Thymus (tissue), 14 donors: ENCODE measurements at places on chromosomes 6 and 20.

DNA sequence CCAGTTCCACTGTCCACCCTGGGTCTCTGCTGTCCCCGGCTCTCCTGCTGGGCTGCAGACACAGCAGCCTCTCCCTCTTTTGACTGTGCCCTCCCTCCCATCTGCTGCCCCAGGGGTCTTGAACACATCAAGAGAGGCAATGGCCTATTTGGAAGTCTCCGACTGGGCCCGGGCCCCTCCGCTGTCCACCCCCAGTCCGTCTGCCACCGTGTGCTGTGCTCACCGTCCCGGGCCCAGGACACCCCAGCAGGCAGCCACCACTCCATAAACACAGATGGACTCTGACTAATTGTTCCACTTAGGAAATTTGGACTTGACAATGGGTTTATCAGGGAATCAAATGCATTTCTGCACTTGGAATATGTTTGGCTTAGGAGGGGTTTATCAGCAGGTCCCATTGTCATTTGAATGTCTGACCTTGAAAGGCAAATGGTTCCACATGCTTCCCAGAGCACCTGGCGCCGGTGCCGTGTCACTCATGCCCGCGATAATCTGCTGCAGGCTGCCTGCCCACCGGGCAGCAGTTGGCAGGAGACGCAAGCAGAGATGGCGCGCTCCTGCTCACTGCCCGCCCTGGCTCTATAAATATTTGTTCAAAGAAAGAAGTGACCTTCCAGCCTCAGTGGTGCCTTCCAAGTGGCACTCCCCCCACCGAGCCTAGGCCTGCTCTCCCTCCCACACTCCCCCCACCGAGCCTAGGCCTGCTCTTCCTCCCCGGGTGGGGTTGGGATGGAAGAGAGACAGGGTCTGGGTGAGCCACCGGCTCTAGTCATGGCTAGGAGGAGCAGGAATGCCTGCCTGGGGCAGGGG, 18.8 kb upstream of the FRMD1 start:
- DNase-seq: no peak

- DNase-seq: no peak
These were observed 42.9 kb downstream of the ZFAND3 start for GRCh38 chr6:37862430-37862829.

GRCh38 chr6:52597738-52598122, 20.9 kb upstream of the TRAM2 start:
- DNase-seq: no peak

DNA sequence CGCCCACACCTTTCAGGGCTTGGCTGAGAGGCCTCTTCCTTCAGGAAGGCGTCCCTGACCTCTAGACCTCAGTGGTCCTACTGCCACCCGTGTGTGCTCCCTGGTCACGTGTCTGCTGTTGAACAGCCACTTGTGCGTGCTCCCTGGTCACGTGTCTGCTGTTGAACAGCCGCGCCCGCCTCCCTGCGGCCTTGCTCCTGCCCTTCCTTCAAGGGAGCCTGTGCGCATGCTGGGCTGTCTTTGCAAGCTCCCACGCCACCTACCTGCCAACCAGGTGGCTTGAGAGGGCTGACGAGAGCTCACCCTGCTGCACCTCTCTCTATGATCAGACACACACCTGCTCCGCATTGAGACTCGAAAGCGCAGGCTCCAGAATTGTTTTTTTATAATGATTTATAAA, 179.3 kb downstream of the BMP7 start:
- no peak for DNase-seq

DNA sequence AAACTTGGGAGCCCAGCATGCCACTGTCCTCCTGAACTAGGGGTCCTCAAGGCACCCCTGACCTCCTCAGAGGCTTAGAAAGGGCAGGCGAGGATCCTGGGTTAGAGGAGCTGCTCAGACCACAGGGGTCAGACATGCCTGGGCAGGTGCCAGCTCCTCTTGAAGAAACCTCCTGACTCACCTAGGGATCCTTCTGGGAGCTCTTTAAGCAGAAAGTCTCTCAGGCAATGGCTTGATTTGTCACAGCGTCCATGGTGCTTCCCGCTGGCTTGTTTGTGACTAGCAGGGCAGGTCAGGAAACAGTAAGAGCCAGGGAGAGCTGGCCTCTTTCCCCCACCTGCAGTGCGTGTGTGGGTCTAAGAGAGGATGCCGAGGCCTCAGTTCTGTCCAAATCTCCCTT, 174.5 kb upstream of the SNX9 start:
- no peak for DNase-seq

GRCh38 chr6:109702791-109703190, 11.7 kb downstream of the FIG4 start:
- no peak for DNase-seq

- no peak for DNase-seq
These were observed 69.1 kb downstream of the CD164 start for GRCh38 chr6:109313139-109313538.

- no peak for DNase-seq
These were observed 334.1 kb upstream of the CITED2 start for GRCh38 chr6:139708337-139709199.

- no peak for DNase-seq
These were observed 252.8 kb upstream of the CHD6 start for GRCh38 chr20:41870869-41871462.

- no peak for DNase-seq
These were observed 36.6 kb upstream of the FOXP4 start for GRCh38 chr6:41509580-41509979.

DNA sequence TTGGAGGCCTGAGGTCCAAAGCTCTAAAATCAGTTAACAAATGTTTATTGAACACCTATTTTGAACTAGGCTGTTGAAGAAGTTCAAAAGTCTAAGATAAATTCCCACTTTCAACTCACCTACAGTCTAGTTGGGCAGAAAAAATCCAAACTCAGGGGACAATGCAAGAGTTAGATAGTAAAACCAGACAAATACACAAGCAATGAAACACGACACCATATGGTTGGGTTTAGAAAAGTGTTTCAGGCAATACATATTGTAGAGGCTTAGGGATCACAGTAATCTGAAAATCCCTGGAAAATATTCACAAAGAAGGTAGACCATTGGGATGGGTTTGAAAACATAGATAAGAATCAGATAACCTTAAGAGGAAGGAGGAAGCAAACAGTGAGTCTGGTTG, 1.3 kb upstream of the CARMIL1 start:
- no peak for DNase-seq

GRCh38 chr6:71387179-71387578, 98.6 kb downstream of the OGFRL1 start:
- no peak for DNase-seq

GRCh38 chr6:123570813-123571684, 65.7 kb downstream of the TRDN start:
- no peak for DNase-seq

DNA sequence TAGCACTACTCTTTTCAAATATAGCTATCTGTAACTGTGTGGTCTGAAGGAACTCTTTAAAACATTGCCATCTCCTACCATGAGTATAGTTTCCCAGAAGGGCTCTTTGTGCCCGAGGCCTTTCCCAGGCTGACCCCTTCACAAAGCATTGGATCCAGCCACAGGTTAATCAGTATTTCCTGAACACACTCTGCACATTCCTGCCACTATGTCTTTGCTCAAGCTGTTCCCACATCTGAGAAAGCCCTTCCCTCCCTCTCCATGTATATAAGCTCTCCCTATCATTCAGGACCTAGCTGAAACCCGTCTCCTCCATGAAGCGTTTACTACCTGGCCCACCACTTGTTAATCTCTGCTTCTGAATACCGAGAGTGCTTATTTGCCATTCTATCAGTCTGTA, 47.8 kb upstream of the PKHD1 start:
- DNase-seq: no peak

GRCh38 chr20:7742479-7742878, 197.8 kb downstream of the HAO1 start:
- no peak for DNase-seq

DNA sequence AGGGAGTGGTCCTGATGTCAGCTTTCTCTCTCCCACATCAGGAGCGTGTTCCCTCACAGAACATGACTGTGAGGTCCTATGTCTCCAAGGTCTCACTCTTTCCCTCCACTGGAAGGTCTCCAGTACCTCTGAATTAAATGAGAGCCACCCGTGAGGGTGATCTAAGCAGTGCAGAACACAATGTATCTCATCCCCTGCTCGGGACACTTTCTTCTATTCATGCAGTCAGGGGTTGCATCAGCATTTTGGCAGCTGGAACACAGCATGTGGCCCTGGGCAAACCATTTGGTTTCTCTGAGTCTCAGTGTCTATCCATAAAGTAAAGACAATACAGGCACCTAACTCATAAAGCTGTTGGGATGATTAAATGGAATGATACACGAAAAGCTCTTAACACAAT, 34.2 kb downstream of the MAFB start:
- no peak for DNase-seq

DNA sequence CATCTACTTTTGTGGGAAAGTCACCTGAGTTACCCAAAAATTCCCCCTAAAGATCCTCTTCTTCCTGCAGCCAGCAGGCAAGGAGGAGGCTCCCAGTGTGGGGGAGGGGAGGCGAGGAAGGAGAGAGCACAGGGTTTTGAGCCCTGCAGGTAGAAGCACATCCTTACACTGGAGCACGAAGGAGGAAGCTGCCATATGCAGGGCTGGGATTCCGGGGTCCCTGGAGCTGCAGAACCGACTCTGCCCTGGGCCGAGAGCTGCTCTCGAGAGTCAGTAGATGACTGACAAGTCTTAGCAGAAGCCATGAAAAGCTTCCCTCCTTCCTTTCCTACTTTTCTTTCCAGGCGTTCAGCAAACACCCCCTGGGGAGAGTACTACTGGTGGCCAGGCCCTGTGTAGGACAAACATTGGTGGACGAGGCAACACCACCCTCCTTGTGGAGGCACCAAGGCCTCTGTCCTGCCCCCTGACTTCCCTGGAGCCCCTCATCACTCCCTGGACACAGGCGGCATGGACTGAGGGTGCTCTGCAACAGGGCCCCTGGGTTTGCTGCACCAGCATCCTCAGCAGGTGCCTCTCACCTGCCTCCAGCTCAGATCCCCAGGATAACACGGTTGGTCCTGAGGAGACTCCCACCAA, 211.7 kb upstream of the CST7 start:
- no peak for DNase-seq

DNA sequence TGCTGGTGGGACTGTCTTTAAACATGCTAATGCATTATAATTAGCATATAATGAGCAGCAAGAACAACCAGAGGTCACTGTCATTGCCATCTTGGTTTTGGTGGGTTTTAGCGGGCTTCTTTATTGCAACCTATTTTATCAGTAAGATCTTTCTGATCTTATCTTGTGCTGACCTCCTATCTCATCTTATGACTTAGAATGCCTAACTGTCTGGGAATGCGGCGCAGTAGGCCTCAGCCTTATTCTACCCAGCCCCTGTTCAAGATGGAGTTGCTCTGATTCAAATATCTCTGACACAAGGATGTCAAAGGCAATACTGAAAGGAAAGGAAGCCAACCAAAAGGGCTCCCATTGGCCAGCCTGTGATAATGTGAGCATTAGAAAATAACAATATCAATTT, 29.8 kb upstream of the SEC63 start:
- DNase-seq: no peak

DNA sequence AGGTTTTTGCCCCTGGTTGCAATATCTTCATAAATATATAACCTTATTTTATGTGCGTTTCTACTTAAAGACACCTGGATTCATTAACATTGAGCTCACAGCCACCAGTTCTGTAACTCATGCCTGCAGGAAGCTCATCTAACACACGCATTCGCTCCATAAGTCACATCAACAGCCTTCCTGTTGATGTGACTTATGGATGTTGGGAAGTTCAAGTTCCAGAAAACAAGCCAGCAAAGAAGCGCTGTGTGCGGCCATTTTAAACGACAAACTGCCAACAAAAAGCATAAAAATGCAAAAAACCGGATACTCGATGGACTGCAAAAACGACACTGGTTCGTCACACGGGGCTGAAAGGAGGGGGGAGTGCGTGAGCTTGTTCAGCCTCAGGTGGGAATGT, 77.9 kb upstream of the NFATC2 start:
- no peak for DNase-seq

- no peak for DNase-seq
These were observed 64.0 kb downstream of the QRSL1 start for GRCh38 chr6:106693418-106693817.

GRCh38 chr20:63819224-63819921, 11.7 kb downstream of the ZBTB46 start:
- no peak for DNase-seq

GRCh38 chr20:38669688-38670087, 54.6 kb upstream of the SLC32A1 start:
- no peak for DNase-seq

DNA sequence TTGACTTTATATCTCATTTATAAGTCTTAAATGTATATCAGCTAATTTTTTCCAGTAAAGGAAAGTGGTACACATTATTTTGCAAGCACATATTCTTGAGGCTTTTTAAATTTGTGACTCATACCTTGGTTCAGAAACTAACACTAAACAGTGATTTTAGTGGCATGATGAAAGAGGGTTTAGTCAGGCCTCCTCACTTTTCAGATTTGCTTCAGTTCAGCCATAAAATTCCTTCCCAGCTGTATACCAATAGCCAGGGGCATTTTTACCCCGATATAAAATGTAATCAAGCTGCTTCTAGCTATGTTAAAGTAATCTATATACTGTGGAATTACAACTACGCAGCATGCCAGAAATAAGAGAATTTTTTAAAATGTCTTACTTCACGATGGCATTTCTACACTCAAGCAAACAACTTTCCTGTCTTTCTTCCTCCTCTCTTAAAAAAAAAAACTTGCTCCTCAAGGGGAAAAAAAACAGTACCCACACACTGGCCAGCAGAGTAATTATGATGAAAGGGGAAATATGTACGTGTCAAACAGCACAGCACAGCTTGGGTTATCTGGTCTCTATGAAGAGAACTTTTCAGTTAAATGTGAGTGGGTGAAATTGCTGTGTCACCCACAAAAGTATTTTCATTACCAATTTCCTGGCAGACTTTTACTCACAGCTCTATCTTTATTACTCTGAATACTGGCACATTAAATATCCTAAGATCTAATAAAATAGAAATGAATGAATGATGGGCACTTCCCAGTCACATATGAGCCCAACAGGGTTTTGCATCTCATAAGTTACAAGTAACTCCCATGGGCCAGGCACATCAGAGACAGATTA, 244.8 kb upstream of the TENT5A start:
- DNase-seq: no peak

DNA sequence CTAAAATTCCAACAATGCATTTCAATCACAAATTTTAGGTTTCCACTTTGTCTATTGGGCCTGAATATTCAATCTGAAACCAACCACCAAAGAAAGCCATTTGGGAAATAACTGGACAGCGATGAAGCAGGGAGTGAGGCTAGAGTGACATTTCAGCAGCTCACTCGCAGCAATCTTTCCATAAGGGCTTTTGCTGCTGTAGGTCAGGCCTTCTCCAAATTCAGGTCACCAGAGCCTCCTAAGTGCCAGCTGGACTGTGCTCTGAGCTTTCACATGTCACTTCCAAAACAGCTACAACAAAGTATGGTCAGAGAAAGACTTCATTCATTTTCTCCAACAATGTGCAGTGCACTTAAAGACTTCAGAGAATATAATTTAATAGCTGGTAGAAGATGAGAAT, 194.8 kb downstream of the FRK start:
- no peak for DNase-seq

- no peak for DNase-seq
These were observed 10.5 kb upstream of the DEFB128 start for GRCh38 chr20:199996-200395.
